NCI-H1417 treated with DMSO at 0.1 percent for 48 hours (cell line): ENCODE measurements at places on chromosomes 12 and 14.

- DNase-seq, result no peak
These were observed 47.6 kb upstream of the OVCH1 start for GRCh38 chr12:29545102-29545467.

- DNase-seq, result no peak
These were observed 209.0 kb upstream of the PLEKHG7 start for GRCh38 chr12:92493816-92494215.

- DNase-seq, result no peak
These were observed 1.0 kb downstream of the DGKA start for GRCh38 chr12:55931780-55932550.

DNA sequence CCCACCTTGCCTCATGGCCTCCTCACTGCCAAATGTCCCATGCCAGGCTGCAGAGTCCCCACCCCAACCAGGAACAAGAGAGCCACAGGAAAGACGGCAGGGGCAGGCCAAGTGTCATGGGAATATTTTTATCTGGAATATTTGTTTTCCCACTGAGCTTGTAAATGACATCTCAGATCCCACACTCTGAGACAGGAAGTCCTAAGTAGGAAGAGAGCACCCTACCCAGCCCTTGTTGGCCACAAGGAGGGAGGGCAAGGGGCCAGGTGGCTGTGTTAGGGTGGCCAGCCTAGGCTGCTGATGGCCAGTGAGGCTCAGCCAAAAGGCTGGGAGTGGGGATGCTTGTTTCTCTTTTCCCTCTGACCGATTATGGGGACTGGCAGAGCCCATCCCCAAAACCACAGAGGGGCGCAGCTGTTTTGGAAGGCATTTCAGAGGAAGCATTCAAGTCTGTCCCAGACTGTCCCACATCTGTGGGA is 7.7 kb upstream of the MEG3 start:
- no peak for DNase-seq

GRCh38 chr14:26401179-26401968 is 196.5 kb downstream of the NOVA1 start:
- DNase-seq, result no peak

GRCh38 chr12:125983094-125983783 is 918.0 kb downstream of the AACS start:
- DNase-seq, result no peak

- DNase-seq, result no peak
These were observed 16.0 kb upstream of the SERPINA4 start for GRCh38 chr14:94545131-94545841.

DNA sequence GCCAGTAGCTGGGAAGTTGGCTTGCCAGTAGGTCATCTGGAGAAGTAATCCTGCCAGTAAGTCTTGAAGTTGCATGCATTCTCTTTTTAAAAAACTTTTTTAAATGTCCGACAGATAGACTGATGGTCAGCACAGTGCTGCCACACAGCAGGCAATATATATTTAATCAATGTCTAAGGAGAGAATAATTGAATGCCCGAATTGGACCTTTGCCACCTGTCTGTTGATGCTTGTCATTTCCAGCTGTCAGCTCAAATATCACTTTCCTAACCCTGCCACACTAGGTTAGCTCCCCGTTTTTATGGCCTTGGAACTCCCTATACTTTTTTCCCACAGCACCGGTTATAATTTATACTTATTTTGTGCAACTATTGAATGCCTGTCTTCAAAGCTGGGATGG is 2.1 kb upstream of the SLC15A4 start:
- DNase-seq, result no peak

DNA sequence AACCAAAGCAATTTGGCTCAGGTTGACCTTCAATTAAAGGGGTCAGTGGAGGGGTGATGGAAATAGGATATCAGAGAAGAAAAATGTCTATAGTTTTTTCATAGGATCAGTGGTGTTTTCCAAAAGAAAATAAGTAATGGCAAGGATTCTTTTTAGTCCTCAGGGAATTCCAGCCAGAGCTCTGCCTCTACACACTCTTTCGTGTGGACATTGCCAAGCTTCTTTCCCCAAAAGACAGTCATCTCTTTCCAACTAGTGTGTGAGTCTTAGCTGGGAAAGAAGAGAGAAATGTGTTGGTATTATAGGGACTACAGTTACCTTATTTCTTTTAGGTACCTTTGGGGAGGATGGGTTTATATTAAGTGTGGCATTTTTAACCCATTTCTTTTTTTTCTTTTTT is 46.5 kb downstream of the RBMS2 start:
- DNase-seq, result no peak

GRCh38 chr14:22542360-22542759 is 46.7 kb downstream of the DAD1 start:
- no peak for DNase-seq

DNA sequence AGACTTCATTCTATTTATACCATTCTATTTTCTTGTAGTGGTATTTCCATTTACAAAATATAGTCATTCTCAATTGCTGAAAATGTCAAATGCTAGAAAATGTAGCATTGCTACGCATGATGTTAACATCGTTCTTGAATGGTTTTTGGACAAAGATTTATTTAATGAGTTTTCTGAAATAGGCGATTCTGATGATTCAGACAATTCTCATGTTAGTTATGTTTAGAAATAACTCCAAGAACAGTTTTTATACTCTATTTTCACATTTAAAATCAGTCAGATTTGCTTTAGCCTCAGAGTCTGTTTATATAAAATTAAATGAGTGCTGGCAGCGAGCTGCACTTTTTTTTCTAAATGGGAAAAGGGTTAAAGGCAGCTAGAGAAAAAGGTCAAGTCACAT is 414.8 kb upstream of the MGAT4C start:
- DNase-seq, result no peak

- no peak for DNase-seq
These were observed 143.4 kb downstream of the KIF26A start for GRCh38 chr14:104281768-104282301.

DNA sequence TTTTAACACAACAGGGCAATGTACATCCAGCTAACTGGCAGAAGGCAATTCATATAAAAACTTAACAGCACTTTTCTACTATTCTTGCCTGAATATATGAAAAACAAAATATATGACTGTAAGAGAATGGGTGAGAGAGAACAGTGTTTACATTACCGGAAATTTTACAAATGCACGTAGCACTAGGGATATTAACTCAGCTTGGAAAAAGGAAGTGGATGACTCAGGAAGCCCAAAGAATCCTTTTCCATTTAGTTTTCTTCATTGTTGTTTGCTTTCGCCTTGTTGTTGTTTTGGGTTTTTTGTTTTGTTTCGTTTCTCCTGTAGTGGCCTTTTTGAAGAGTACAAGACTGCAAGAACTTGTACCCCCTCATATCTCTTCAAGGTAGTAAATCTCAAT is 295.5 kb downstream of the EGLN3 start:
- DNase-seq, result no peak

GRCh38 chr12:78192979-78193378 is 362.3 kb downstream of the NAV3 start:
- no peak for DNase-seq

- no peak for DNase-seq
These were observed 563 bp upstream of the STXBP6 start for GRCh38 chr14:25050269-25051150.

DNA sequence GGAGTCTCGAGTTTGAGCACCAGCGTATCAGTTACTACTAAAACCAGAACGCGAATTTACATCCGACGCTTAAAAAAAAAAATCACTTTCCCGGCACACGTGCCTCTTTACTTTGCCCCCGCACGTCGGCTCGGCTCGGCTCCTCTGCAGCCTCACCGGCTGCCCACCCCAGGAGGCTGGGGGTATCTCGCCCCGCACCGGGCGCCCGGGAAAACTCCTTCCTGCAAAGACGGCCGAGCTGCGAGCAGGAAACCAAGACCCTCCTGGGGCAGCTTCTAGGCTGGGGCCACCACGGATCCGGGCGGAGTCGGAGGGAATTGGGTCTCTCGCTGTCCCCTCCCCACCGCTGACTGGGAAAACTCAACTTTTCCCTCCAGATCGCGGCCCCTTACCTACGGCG is 610 bp downstream of the VSIG10 start:
- DNase-seq, result no peak

DNA sequence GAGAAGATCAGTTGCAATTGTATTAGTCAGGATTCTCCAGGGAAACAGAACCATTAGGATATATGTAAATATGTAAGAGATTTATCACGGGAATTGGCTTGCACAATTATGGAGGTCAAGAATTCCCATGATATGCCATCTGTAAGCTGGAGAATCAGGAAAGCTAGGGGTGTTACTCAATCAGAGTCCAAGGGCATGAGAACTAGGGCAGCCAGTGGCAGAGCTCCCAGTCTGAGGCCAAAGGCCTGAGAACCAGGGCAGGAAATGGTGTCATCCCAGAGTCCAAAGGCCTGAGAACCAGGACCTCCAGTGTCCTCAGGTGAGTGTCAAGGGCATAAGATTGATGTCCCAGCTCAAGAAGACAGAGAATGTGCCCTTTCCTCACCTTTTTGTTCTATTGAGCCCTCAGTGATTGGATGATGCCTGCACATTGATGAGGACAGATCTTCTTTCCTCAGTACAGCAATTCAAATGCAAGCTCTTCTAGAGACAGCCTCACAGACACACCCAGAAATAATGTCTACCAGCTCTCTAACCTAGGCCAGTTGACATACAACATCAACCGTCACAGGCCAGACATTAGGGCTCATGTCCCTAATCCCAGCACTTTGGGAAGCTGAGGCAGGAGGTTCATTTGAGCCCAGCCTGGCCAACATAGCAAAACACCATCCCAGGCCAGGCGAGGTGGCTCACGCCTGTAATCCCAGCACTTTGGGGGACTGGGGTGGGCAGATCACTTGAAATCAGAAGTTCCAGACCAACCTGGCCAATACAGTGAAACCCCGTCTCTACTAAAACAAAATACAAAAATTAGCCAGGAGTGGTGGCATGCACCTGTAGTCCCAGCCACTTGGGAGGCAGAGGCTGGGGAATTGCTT is 34.9 kb upstream of the ZNF740 start:
- DNase-seq, result no peak

DNA sequence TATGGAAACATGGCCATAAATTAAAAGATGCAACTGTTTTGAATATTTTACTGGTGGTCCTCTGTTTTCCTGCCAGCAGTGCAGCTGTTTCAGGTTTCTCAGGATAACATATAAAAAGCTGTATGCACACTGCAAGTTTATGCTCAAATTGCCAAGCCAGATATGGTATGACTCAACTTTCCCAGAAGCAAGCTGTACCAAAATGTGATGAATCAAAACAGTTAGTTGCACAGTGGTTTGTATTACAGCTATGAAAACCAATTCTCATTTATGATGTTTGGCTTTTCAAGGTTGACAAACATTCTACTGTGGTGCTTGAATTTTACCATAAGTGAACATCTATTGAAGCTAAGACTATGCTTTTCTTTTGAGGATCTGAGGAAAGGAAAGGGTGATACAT is 15.5 kb downstream of the TRMT5 start:
- DNase-seq, result no peak

GRCh38 chr12:114695305-114695592 is 11.3 kb upstream of the TBX3 start:
- DNase-seq, result no peak

DNA sequence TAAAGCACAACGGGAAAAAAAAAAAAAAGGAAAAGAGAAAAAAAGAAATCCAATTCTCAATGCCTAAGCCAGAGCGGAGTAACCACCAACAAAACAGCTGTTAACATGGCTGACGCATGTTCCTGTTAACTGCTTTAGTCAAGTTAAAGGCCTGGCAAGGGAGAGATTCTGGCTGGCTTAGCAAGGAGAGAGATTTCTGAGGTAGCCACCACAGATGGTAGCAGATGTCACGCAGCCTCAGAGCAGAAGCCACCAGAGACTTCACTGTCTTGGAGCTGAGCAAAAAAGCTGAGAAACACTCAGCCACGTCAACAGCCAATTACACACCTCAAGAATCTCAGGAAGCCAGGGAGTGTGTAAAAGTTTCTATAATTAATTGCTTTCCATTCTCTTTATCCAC is 87.1 kb downstream of the TMCC3 start:
- no peak for DNase-seq
